ENCODE measurements at places on chromosomes 12 and 14.

DNA sequence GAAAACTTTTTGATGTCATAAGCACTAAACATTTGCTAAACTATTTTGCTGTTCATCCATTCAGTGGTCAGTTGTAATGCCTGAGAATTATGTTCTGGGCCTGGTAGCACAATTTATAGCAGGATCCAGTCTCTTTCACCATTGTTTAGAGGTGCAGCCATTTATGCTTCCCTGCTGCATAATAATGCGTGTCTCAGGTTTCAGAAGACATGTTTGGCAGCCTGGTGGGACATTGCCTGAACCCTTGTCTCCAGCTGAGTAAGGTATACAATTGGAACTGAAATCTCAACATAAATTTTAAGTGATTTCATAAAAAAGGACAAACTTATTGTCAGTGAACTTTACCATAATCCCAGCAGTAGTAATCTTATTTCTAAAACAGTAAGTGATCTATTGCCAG lies 94.8 kb downstream of the POLR3B start:
- no peak for DNase-seq

GRCh38 chr14:86015511-86015910 lies 485.6 kb downstream of the FLRT2 start:
- DNase-seq = no peak

DNA sequence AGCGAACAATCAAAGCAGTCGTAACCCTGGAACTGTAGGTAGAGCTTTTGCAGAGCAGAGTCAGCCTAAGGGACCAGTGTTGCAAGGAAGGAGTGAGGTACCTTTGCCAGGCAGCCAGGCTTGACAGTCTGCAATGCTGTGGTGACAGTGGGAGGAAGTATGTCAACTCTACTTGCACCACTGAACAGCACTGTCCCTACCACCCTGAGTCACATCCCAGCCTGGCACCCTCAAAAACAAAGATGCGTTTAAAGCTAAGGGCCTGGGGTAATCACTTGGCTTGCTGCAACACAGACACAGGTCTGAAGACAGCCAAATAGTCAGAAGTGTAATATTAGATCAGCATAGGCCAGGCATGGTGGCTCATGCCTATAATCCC lies 141.9 kb downstream of the DPF3 start:
- DNase-seq = no peak

GRCh38 chr12:79415746-79416435 lies 274.9 kb downstream of the PAWR start:
- no peak for DNase-seq

DNA sequence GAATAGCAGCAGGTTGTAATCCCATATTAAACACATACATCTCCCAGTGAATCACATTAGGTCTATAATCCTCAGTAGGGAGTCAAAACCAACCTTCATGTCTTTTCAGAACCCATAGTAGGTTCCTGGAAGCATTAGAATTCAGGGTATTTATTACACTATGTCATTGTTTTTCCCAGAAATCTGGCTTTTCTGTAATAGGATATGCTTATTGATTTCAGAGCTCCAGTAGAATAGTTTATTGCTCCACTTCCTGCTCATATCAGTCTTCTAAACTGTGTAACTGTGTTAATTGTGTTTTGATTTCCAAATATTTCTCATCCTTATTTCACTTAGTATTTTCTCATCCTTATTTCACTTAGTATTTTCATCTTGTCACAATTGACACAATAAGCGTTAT lies 268.0 kb downstream of the CCDC59 start:
- DNase-seq = no peak

GRCh38 chr12:6863586-6864321 lies 3.6 kb upstream of the TPI1 start:
- no peak for DNase-seq

GRCh38 chr12:28415755-28416154 lies 225.5 kb downstream of the CCDC91 start:
- no peak for DNase-seq

DNA sequence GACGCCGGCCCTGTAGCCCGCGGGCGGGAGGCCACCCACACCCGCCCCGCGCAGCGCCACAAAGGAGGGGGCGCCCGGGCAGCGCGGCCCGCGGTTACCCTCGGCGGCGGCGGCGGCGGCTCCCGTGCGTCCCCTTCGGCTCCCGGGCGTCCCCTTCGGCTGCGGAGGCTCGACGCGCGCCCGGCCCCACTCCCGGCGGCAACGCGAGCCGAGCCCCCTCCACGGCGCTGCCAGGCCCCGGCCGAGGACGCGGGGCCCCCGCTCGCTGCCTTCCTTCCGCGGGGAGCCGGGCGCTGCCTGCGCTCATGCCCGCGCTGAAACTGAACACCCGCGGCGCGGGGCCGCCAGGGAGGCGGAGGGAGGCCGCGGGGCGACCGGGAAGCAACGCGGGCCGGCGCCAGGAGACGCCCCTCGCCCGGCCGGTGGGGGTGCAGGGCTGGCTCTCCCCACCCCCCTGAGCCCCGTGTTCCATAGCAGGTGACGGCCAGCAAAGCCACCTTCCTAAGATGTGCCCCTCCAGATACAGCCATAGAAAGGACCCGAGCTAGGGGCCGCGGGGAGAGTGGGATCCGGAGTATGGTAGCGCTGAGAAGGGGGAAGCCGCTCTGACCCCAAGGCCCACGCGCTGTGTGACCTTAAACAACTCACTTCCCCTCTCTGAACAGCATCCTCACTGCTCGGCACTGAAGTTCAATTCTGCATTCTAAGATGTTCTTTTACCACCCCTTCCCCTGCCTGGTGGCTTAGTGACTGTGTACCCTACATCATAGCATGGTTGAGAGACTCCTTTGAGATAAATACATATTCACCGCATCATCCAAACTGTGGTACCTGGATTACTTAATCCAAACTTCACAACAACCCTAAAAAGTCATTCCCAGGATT lies 42.8 kb downstream of the KDM2B start:
- peak; percentile 19 for DNase-seq

GRCh38 chr12:64318605-64319004 lies 72.0 kb downstream of the C12orf56 start:
- DNase-seq = no peak

GRCh38 chr12:111842556-111843396 lies 748 bp downstream of the MAPKAPK5 start:
- peak; percentile 6 for DNase-seq

DNA sequence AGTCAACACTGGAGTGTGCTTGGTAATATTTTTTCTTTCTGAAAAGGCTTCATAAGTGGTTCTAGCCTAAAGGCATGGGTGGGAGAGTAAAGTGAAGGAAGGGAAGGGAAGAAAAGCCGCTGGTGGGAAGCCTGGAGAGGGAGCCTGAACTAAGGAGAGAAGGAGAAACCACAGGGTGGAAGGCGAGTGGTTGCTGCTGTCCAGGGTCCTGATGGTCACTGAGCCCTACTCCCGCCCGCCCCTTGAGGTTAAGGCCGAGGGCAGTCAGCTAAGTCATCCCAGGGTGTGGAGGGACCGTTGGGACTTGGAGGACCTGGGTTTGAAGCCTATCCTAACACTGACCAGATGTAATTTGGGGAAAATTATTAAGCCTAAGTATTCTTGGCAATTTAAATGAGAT lies 189.1 kb downstream of the PIWIL1 start:
- no peak for DNase-seq

- no peak for DNase-seq
Measured at GRCh38 chr14:75279763-75280290, 1.2 kb downstream of the FOS start.

DNA sequence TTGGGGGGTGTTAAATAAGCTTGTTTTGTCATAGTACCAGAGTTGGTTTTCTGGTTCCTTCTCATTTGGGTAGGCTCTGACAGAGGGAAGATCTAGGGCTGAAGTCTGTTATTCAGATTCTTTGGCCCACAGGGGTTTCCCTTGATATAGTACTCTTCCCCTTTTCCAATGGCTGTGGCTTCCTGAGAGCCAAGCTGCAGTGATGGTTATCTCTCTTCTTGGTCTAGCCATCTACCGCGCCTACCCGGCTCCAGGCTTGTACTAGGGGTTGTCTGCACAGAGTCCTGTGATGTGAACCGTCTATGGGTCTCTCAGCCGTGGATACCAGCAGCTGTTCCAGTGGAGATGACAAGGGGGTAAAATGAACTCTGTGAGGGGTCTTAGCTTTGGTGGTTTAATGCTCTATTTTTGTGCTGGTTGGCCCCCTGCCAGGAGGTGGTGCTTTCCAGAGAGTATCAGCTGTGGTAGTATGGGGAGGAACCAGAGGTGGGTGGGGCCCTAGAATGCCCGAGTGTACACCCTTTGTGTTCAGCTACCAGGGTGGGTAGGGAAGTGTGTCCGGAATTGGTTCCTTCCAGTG lies 209.7 kb downstream of the GPHN start:
- no peak for DNase-seq

GRCh38 chr12:105018012-105018411 lies 31.9 kb downstream of the NOPCHAP1 start:
- DNase-seq = no peak

DNA sequence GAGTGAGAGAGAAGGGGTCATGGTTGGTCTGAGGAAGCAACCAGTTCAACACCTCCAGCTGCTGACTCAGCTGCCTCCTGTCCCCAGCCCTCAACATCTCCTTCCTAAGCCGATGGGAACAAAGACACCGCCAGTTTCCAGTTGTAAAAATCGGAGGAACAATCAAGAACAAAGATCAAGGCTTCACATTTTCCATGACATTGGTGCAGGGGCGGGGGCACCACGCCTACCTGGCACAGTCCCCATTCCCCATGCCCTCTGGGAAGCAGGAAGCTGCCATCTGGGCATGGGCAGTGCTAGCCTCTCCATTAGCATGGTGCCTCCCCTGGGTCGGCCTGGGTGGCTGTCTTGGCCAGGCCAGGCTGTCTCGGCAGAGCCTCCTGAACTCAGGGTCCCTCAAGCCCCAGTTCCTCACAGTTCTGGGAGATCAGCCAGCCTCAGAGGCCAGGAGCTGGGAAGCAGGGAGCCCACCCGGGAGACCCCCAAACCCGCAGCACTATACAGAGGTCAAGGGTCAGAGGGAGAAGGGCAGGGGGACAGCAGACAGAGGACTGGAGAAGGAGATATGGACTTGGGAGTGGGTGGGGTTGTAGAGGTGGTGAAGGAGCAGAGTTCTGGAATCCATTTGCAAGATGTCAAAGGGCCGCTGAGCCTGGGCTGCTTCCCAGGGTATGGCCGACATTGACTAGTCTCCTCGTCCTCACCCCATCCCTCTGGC lies 19.6 kb upstream of the TMEM106C start:
- DNase-seq = no peak

- DNase-seq = no peak
Measured at GRCh38 chr14:98323836-98324235, 948.2 kb downstream of the BCL11B start.

- DNase-seq = no peak
Measured at GRCh38 chr12:108858311-108859074, 1.1 kb upstream of the SSH1 start.

DNA sequence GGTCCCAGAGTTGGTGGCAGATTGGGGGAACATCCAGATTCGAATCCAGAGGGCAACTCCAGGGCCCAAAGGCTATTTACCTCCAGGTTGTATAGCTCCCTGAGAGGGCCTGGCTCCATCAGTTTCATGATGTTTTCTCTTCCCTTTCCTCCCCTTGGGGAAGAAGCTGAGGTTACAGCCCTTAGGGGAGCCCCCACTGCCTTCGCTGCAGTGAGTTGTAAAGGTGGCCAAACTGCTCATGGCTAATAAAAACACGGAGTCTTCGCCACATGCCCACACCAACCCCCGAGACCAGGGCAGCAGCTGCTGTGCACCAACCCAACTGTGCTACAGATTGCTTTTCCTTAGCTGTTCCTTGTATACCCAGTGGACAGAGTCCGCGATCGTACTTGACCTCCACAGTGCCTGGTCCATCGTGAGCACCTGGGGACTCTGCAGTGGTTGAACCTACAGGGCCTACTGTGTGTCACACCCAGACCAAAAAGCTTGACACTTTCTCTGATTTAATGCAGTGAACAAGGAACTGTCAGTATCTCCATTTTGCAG lies 20.9 kb downstream of the GALNT16 start:
- no peak for DNase-seq

- DNase-seq = no peak
Measured at GRCh38 chr12:128383357-128383937, 116.5 kb downstream of the TMEM132C start.

DNA sequence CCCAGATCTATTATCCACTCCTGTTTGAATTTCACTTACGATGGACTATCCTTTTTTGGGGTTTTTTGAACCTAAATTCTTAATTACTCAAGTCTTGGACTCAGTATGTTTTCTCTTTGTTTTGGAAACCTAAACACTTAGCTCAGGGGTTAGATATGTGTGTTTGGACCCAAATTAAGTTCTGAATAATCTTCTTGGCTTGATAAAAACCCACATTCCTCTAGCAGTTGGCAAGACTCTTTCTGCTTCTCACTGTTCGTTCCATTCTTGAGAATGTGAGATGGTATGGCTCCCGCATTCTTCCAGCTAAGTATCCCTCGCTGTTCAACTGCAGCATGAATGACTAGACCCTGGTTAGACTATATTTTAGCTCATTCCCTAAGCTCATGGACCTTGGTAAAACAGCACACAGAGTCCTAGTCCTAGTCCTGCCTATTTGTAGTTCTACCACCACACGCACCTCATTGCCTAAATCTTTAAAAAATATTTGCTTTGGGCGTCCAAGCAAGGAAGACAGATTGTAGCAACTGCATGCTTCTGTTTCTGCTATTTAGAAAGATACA lies 860.0 kb downstream of the RPS29 start:
- no peak for DNase-seq

DNA sequence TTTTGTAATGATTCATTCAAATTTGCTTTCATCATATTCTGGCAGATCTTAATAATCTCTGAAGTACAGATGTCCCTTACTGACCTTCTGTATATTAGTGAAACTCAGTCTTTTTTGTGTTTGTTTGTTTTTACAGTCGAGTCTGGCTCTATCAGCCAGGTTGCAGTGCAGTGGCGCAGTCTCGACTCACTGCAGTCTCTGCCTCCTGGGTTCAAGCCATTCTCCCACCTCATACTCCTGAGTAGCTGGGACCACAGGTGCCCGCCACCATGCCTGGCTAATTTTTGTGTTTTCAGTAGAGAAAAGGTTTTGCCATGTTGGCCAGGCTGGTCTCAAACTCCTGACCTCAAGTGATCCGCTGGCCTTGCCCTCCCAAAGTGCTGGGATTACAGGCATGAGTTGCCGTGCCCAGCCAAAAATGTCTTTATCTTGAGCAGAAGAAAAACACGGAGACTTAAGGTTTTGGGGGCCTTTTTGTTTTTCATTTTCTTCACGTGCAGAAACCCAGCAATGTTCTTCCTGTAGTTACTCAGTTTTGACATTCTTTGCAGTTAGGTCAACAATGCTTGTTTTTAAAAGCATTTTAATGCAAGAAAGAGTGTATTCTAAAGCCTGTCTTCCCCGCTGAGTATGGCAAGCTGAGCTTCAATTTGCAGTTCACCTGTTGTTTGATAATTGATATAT lies 79.5 kb downstream of the FAR2 start:
- DNase-seq = no peak

- no peak for DNase-seq
Measured at GRCh38 chr12:116529686-116530085, 29.5 kb upstream of the MAP1LC3B2 start.

DNA sequence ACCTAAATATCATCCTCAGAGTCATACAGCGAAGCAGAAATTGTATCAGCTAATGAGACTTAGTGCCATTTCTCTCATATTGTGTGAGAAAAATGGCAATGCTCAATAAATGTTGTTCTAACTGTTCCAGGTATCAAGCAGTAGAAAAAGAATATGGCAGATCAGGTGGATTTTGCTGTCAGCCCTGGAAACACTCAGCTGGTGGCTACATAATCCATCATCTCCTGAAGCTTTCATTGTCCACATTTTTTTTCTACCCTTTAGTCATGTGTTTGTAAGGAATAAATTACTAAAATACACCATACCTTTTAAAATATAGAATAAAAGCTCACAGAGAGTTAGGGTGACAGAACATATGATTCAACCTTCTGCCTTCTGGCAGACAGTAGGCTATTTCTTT lies 840.3 kb downstream of the DIO2 start:
- no peak for DNase-seq

GRCh38 chr14:95677179-95677835 lies 8.9 kb upstream of the TCL1B start:
- DNase-seq = no peak

All from MM.1S (cell line).